Activated CD4-positive, alpha-beta T cell treated with anti-CD3 and anti-CD28 coated beads, Interleukin-2, amount 50 U/mL, for 24 hours (primary cell): ENCODE measurements at places on chromosomes 7 and 10.

DNA sequence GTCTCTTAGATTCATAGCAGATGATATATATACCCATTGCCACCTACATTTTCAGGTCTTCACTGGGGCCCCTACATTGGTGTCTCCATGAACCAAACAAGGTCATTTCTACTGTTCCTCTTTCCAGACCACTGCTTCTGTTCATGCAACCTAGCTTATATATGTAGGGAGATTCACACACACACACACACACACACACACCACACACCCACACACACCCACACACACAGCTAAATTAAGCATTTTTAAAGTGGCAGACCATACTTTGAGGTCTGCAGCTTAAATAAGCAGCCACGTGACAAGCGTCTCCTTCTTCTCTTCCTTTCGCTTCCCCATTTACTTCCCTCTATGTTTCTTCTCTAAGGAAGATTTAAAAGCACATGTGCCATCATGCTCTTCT is 70.0 kb upstream of the CC2D2B start:
- no peak for DNase-seq

DNA sequence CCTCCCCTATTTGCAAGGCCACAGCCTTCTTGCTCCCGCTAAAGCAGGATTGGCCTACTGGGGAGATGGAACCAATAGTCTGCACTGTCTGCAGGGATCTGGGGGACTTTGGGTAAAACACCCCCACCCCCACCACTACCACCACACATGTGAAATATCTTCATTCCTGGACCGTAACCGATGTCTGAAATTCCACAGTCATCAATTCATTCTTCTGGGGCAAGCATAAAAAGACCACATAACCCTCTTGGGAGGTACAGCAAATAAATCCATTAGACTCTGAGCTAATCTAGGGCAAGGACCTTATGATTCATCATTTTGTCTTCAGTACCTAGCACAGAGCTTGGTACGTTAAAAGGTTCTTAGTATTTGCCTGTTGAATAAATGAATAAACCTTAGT is 307.8 kb downstream of the GPAM start:
- no peak for DNase-seq

DNA sequence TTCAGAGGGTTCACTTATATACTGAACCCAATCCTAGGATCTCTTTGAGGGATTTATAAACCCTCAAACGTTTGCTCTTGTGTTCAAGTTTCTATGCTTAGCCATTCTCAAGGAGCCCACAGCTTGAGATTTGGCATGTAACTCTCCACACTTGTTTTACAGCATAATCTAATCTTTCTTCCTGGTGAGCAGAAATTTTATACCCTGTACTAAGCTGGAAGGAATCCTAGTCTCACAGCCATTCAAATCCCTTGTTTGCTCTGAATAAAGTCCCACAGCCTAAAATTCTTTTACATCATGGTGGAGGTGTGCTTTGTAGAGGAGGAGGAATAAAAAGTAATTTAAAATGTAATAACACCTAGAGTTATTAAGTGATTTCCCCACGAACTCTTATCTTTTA is 5.3 kb upstream of the AGR2 start:
- no peak for DNase-seq

GRCh38 chr7:150388709-150389531 is 9.8 kb downstream of the ZNF775 start:
- DNase-seq: no peak

- no peak for DNase-seq
These were observed 86.8 kb downstream of the MPLKIP start for GRCh38 chr7:40047661-40048060.
